Type B pancreatic cell (in vitro differentiated cells): ENCODE measurements at places on chromosomes 6 and 20. TPM values are rescaled to one million over a fixed set of nuclear protein-coding genes. Genes with fewer than 3 reads are reported as not detected.

DNA sequence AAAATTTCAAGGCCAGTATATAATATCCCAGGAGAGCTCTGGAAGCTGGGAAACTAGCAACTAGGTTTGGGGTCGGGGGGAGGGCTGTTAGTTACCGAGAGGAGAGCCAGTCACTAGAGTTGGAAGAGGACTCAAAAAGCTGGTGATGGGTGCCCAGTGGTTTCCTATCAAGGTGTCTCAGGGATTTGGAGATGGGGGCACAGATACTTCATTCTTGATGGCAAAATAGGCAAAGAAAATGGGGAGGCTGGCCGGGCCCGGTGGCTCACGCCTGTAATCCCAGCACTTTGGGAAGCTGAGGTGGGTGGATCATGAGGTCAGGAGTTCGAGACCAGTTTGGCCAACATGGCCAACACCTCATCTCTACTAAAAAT, 805 bp downstream of the PHF1 start:
- DNase-seq: no peak

GRCh38 chr6:79033279-79033678, 44.8 kb downstream of the PHIP start:
- DNase-seq: no peak

DNA sequence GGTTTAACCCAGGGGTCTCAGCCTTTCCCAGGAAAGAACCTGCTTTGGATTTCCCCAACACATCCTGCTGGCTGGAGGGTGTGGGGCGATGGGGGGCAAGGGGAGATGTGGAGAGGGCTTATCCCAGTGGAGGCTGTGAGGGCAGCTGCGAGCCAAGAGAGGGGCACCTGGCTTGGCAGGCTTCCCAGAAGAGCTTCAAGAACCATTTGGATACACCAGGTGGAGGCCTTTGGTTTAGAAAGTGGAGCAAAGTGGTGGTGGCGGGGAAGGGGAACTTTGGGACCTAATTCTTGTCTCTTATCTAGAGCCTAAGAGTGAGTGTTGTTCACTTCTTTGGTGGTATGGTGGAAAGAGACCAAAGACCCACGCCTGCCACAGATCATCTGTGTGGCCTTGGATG, 12.4 kb downstream of the CD40 start:
- DNase-seq: no peak

DNA sequence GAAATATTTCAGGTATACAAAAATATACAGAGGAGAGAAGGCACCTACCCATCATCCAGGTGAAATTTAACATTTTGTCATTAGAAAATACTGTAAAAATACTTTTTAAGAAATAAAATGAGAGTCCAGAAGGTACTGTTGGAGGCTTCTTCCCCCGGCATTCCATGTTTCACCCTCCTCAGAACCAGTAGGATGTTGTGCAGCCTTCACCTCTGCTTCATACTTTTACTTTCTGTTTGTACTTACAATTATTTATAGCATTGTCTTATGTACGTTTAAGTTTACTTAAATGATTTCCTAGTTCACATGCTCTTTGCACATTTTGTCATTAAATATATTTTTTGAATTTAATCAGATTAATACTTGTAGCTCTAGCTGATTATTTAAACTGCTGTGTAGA, 30.9 kb downstream of the TMEM200A start:
- DNase-seq: no peak

- no peak for DNase-seq
Observed at GRCh38 chr6:113823916-113824315, 33.2 kb upstream of the MARCKS start.

DNA sequence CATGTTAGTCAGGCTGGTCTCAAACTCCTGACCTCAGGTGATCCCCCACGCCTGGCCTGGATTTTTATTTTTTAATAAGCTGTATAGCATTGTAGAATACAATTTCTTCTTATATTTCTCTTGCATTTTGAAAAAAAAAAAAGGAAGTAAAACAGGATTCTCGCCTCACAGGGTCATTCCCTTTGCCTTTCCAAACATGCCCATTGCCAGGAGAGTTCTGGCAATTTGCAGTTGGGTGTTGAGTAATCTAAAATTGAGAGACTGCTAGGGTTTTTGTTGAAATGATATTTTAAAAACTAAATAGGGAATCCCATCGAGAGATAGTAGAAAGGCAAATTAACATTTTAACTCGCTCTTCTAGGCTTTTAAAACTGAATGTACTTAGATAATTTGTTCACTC, 196.1 kb downstream of the JARID2 start:
- DNase-seq: no peak

GRCh38 chr20:62141043-62141396, 2.2 kb downstream of the PSMA7 start:
- no peak for DNase-seq

The LPA gene
- total RNA-seq: 0.31 and 0.56 TPM in 2 replicates

DNA sequence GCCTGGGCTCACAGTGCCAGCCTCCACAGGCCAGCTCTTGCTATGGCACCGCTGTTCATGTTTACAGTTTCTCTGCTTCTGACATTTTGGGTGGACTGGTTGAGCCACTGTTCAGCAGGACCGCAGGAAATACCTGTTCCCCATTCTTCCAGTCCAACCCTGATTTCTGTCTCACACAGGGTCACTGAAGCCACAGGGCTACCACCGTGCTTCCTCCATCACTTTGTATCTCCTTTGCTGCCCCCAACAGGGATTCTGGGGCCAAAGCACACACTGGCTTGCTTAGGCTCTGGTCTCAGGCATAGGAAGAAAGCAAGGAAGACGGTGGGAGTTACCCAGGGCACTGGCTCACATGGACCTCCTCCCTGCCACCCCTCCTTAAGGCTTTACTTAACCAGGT, 164.5 kb downstream of the UNC5CL start:
- DNase-seq: no peak

GRCh38 chr6:26296857-26297648, 67.9 kb upstream of the BTN3A2 start:
- DNase-seq: no peak

GRCh38 chr20:15332711-15333160, 995.3 kb upstream of the FLRT3 start:
- DNase-seq: no peak

The PPP1R16B gene
- 0.31 TPM in 1 of 2 replicates, not detected in the other for total RNA-seq

The PCSK2 gene
- total RNA-seq: 46.4 and 61.2 TPM in 2 replicates

GRCh38 chr6:90220273-90220672, 76.4 kb downstream of the BACH2 start:
- no peak for DNase-seq

The MAP3K5 gene
- total RNA-seq: 4.7 and 9.9 TPM in 2 replicates
